ENCODE measurements at places on chromosomes 6 and 20.

DNA sequence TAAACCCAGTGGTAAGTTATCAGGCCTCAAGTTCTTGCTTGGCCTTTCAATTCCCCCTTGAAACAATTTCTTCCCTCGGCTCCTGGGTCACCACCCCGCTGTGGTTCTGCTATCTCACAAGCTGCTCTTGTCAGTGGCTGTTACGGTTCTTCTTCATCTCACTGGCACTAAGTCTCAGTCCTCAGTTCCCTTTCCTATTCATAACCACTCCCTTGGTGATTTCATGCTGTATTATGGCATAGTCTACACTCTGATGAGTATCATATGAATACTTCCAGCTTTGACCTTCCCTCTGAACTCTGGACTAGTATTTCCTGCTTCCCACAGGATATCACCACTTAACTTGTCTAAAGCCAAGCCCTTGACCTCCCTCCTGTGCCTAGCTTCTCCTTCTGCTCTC, 7.9 kb downstream of the TAAR1 start:
- DNase-seq, result no peak

- no peak for DNase-seq
Measured at GRCh38 chr6:150491811-150492172, 107.9 kb upstream of the PLEKHG1 start.

DNA sequence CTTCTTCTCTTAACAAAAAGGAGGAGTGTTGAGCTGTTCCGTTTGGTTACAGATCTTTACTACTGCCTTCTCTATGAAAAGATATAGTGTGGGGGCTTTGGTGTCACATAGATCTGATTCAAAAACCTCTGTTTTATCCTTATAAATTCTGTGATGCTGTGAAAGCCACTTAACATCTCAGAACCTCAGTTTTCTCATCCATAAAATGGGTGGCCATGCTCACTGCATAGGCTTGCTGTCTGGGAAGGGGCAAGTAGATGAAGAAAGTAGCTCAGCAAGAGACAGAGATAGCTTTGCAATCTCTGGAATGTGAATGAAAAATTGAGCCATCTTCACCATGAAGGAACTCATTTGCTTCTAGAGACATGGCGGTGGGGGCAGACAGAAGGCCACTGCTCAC, 31.6 kb upstream of the RNF24 start:
- DNase-seq, result no peak

- no peak for DNase-seq
Measured at GRCh38 chr6:90135667-90136066, 161.0 kb downstream of the BACH2 start.

DNA sequence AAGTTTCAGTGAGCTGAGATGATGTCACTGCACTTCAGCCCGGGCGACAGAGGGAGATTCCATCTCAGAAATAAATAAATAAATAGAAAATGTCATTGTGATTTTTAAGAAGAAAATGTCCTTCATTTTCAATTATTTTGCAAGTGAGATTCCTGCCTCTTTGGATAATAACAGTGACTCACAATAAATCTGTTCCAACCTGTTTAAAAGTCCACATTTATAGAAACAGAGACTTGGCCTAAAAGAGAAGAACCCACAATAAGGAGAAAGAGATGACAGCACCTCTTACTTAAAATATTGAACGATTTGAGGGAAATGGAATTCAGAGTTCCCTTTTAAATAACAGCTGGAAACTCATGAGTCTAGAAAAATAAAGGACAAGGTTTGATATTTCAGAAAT, 373.4 kb upstream of the NOX3 start:
- DNase-seq, result no peak

DNA sequence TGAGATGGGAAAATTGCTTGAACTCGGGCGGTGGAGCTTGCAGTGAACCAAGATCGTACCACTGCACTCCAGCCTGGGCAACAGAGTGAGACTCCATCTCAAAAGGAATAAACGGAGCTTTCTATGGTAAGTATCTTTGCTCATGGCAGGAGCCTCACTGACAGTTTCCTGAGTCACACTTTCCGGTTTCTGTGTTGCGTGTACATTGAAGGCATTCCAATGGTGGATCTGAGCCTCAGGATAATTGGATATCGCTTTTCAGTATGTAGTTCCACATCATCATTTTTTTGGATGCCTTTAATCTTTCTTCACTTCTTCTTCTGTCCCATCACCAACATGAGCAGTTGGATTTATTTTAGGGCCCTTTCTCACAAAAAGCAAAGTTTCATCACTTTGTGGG, 28.6 kb upstream of the GTSF1L start:
- no peak for DNase-seq

DNA sequence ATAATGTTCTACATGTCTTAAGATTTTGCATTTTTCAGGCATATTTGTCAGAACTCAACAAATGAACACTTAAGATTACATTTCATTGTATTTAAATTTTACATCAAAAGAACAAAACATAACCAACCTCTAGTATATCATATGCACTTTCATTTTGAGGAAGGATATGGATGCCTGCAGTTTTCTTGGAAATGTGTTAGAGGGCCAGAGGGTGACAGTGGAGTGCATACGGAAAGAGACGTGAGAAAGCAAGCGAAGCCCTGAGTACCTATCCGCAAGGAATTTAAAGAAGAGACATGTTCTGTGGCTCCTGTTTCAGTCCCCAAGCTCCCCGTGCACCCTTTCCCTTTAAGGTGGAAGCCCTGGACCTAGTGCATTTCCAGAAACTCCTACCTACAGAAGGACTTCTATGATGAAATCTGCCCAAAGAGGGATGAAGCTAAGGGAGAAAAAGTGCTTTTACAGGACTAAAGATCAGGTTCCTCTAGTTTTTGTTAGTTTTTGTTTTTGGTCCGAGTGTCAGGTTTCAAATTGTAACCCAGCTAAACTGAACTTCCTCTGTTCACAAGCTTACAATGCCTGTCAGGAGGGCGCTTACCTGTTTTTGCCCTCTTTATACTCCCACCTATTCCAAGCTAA, 38.8 kb downstream of the EZR start:
- no peak for DNase-seq

- no peak for DNase-seq
Measured at GRCh38 chr20:14672066-14672465, 334.7 kb upstream of the FLRT3 start.

DNA sequence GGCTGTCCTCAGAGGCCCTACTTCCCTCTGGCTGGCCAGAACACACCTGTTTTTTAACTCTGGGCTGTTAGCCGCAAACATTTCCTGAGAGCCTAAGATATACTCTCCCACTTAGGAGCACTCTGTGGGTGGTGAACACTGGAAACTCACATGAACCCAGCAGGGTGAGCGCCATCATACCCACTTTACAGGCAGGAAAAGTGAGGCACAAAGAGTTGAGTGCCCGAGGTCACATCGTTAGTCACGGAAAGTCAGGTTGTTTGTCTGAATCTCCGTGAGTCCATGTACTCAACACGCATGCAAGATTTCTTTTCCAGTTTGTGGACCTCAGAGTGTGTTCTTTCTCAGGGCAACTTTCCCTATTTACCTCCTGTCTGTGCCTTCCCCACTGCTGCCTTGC, 1.9 kb downstream of the BAK1 start:
- DNase-seq, result no peak

DNA sequence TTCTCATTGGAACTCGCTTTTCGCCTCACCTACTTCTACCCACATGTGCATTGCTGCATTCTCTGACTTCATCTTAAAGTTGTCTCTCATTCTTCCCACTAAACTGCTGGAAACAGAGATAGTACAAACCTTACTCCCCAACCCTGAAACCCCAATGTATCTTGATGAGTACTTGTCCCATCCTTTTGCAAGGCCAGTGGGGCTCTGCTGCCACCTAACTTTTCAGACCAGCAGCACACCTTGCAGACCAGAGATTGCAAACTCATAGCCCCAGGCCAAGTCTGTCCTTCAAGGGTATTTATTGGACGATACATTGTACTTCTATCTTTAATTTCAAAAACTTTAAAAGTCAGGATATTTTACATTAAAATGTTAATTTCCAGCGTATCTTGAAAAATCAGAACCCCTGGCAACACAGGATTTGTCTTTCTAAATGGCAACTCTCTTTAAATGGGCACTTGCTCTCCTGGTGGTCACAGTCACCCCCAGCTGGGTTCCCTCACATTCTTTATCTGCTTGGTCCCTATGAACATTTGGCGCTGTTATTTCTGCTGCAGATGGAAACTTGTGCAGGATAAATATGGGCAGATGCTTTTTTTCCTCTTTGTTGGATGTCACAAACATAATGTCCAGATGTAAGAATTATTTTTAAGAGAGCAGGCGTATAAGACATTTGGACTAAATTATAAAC, 83.9 kb downstream of the SOD2 start:
- DNase-seq, result no peak

- peak; percentile 6 for DNase-seq
Measured at GRCh38 chr6:61886608-61887259, 399.3 kb downstream of the KHDRBS2 start.

GRCh38 chr6:3912361-3913076, 63.3 kb downstream of the FAM50B start:
- no peak for DNase-seq

GRCh38 chr6:110378552-110378951, 20.4 kb upstream of the METTL24 start:
- no peak for DNase-seq

DNA sequence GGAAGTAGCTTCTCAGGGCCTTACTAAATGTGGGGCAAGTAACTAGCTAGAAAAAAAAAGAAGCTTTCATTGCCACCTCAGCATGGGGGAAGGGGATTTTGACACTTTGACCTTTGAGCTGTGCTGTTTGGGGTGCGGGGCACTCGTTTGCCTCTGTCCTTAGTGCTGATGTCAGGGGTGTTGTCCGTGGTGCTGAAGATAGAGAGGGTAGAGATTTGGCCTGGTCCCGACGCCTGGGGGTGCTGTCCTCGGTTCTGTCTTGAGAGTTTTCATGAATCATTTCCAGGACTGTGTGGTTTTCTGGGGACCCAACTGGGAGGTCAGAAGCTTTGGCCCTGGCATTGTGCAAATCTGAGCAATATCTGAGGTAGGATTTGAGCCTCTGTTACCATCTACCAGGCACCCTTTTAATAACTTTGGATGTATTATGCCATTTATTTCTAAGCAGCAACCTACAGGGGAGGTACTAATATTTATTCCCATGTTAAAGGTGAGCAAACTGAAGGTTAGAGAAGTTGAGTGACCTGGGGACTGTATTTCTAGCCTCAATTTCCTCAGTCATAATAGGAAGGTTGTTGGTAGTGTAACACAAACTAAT, 78.0 kb downstream of the DLGAP4 start:
- no peak for DNase-seq

GRCh38 chr6:55512904-55513303, 66.1 kb downstream of the HMGCLL1 start:
- no peak for DNase-seq

GRCh38 chr6:101286146-101286545, 107.4 kb upstream of the GRIK2 start:
- DNase-seq, result no peak

- no peak for DNase-seq
Measured at GRCh38 chr20:36307412-36308325, 1.5 kb downstream of the DLGAP4 start.

DNA sequence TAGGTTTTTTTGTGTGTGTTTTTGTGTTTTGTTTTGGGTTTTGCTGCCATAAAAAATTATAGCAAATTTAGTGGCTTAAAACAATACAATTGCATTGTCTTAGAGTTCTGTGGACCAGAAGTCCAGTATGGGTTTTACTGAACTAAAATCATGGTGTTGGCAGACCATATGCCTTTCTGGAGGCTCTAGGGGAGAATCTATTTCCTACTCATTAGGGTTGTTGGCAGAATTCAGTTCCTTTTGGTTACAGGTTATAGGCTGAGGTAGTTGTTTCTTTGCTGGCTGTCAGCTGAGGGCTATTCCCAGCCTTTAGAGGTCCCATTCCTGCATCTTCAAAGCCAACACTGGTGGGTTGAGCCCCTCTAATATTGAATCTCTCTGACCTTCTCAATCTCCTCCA, 181.3 kb downstream of the IBTK start:
- DNase-seq, result no peak

- DNase-seq, result no peak
Measured at GRCh38 chr6:45036103-45036502, 292.0 kb upstream of the RUNX2 start.

- DNase-seq, result no peak
Measured at GRCh38 chr20:34242879-34243278, 1.7 kb downstream of the ASIP start.

GRCh38 chr6:116562614-116563013, 8.7 kb upstream of the RWDD1 start:
- DNase-seq, result no peak

DNA sequence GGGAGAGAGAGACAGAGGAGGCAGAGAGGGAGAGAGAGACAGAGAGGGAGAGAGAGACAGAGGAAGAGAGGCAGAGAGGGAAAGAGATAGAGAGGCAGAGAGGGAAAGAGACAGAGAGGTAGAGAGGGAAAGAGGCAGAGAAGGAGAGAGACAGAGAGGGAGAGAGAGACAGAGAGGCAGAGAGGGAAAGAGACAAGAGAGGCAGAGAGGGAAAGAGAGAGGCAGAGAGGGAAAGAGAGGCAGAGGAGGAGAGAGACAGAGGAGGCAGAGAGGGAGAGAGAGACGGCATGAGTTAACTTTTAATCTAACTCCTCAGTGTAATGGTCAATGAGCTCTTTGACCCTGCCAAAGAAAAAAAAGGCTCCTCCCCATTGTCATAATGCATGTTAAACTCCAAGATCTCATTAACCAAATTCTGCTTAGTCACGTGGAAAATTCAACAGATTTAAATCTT, 7.1 kb downstream of the ELOVL2 start:
- no peak for DNase-seq

- DNase-seq, result peak; percentile 24
Measured at GRCh38 chr6:145051661-145052060, 683.7 kb downstream of the EPM2A start.

GRCh38 chr6:105624021-105624420, 221.1 kb upstream of the PREP start:
- no peak for DNase-seq

DNA sequence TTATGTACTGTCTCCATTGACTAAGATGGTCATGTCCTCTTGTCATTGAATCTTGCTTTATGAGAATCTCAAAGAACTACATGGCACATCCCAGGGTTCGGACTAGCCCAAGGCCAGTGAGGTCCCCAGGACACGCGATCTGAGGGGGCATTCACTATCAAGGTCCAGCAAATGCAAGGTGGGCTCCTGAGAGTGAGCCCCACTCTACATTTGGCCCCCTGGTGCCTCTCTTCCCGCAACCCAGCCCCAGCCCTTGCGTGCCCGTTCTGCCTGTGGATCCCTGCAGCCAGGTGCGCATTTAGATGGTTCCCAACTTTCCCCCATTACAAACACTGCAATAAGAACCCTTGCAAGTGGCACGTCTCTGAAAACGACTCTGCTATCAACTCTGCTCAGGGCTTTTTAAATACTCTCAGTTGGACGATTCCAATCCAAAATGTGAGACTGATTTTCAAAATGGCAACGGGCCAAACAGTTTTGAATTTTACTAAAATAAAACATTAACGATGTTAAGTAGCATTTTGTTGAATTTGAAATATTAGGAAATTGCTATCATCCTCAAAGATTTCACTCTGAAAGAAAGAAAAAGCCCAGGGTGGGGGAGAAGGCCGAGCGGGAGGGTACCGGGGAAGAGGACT, 59.6 kb downstream of the NFATC2 start:
- DNase-seq, result no peak

Measured in NCI-H2171 treated with DMSO at 0.1 percent for 48 hours (cell line).